ENCODE measurements at places on chromosomes 2 and 18.

- DNase-seq = no peak
Observed at GRCh38 chr2:64114063-64114911, 29.9 kb downstream of the PELI1 start.

DNA sequence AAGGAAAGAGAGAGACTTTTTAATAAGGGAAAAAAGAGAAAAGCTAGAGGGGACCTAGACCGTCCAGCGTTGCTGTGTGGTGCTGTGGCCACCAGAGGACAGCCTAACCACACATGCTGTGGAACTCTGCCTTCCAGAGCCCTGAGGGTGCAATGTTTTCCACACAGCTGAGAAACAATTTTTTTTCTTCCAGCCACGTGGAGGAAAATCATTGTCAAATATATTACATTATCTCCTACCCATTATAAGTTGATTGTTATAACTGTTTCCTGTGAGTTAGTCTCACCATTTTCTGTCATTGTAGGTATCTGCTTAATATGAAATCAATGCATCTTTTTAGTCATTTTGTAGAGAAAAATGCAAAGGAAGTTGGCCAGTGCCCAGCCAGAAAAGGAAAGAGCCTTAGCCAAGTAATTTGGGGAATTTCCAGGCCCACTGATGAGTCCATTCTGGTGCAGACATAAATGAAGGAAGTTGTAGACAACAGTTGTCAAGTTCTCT is 5.9 kb upstream of the MRPL19 start:
- peak; percentile 49 for DNase-seq

- DNase-seq = no peak
Observed at GRCh38 chr18:4232656-4233055, 222.5 kb downstream of the DLGAP1 start.

DNA sequence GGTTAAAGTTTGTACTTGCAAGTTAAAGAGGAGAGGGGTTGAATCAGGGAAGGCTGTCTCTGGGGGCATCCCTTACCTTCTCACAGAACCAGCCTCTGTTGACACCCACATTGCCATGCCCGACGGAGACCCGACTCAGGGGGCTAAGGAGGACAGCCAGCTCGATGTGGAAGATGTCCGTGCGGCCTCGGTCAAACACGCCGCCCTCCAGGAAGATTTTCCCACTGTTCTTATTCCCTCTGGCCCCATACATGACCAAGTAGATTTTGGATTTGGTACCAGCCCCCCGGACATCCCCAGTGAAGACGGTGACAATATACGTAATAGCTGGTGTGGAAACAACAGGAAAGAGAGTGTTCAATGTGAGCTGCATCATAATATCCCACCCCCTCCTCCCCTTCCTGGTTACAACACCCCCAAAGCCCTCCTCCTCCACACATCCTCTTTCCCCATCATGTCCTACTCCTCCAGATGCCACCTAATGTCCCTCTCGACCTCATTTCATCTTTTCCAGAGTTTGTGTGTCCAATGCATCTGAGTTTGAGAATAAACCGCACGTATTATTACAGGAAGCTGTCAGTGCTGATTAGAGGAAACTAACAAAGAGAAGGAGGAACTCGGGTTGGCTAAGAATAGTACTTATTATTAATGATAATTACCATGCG is 55.7 kb downstream of the LOXHD1 start:
- no peak for DNase-seq

DNA sequence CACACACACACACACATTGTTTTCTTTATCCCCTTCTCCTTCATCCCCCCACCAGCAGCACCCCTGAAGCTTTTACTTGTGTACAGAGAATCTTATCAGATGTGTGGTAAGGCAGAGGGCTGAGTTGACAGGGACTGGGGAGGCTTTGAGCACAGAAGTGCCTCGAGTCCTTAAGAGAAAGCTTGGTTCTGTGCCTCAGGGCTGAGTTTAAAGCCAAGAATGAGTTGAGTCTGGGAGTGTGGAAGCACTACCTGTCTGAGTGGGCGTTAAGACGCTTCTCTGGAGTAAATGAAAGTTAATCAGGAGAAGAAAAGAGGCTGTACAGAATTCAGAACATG is 2.7 kb downstream of the ID2 start:
- peak; percentile 84 for DNase-seq

DNA sequence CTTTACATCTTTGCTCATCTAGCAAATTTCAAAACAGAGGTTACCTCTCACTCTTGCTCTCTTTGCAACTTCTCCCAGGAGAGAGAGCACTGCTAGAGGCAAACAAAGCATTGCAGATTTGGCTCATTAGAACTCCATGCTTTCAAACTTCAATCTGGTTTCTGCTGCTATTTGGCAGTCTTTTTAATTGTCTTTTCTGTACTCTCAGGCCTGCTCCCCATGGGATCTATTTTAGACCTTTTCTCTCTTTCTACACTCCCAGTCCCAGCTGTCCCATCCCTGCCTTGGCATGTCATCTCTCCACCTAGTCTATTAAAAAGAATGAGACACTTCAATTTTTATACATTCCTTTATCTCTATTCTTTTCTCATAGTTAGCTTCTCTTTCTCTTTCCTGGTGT is 15.2 kb downstream of the KCNJ3 start:
- peak; percentile 93 for DNase-seq

DNA sequence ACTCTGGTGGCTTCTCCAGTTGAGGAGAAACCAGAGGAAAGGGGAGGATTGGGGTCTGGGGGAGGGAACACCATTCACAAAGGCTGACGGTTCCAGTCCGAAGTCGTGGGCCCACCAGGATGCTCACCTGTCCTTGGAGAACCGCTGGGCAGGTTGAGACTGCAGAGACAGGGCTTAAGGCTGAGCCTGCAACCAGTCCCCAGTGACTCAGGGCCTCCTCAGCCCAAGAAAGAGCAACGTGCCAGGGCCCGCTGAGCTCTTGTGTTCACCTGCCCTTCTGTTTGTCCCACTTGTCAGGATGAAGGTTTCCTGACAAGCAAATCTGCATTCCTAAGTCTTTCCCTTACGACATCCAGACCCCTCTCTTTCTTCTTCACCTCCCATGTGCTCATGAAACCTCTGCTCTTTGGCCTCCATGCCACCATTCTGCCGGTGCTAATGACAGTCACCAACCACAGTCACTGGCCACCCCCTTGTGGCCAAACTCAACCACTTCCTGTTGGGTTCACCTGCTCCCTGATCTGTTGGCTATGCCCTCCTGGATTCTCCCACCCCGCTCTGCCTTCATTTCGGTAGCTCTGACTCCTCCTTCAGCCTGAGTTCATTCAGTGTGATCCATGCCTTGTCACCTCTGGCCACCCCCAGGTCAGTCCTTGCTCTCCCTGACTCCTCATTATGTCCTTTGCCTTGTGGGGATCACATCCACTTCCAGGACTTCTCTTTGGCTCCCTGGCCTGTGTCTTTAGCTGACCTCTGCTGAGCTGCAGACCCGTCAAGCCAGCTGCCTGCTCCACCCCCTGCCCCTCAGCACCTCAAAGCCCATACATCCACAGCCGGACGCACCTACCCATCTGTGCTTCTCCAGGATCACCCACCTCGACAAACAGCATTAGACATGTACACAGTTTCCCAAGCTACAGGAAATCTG is 17.6 kb downstream of the EMX1 start:
- no peak for DNase-seq

DNA sequence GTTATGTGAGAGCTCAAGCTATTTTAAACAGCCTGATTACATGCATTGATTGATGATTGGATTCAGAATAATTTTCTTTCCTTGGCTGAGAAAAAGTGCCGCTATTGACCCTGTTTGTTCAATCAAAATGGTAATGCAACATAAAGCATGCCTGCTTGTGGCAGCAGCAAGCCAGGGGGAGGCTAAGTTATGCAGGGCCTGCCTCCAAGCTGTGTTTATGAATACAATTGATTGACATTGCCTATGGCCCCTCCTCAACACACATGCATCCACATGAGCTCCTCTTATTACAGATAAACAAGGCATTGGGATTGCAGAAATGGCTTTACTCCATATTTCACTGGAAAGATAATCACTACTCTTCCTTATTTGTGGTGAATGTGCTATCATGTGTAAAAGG is 395.6 kb downstream of the TDRD15 start:
- no peak for DNase-seq

DNA sequence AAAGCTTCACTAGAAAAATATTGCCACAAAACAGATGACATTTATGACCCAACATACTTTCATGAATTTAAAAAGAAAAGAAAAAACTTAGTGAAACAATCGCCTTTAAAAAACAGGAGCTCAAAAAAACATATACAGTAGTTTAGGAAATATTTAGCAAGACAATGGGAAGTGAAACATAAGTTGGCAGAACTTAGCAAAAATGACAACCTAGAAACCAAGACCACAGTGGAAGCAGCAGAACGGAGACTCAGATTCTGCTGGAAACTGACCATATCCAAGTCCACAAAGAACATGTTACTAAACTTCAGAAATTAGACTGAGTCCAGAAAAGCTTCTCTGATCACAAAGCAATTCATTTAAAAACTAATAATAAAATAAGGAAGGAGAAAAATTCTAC is 41.8 kb upstream of the CTAGE1 start:
- DNase-seq = no peak

DNA sequence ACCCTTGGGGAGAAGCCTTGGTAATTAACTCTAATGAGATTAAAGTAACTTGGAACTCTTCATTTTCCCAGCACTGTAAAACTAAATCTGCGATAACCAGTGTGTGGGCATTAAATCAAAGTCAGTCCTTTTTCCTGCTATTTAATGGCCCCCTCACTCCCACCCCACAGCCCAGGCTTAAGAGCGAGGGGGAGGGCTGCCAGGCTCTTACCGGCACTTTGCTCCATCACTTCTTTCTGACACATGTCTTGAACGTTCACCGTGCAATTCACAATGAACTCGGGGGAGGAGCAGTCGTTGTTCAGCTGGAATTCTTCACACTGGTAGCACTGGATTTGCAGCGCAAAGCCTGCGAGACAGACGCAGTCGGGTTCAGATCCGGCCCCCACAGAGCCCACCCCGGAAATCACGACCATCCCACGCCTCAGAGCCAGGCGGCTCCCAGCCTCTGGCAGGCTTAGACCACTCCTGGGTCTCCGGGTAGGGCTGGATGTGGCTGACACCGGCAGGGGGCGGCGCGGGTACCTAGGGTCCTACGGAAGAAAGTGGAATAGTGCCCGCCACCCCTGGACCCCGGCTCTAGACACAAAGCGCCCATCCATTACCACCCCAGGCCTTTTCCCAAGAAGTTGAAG is 1.7 kb downstream of the LYPD1 start:
- DNase-seq = no peak

DNA sequence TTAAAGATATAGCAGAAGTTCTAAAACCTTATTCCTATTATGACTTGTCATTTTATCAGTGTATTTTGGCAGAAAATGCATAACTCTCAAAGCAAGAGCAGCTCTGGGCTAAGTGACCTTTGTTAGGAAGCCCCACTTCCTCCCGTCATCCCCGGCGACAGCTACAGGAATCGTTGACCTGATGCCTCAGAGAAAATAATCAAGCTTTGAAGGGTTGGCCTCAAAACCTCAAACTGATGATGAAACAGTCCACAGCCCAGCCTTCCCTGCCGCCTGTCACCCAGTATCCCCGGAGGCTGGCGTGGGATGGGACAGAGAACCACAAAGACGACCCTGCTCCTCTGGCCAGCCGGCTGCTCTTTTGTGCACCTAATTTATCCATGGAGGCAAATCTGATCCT is 65.3 kb downstream of the KCNF1 start:
- no peak for DNase-seq

- DNase-seq = no peak
Observed at GRCh38 chr18:77087393-77088141, 45.0 kb downstream of the MBP start.

DNA sequence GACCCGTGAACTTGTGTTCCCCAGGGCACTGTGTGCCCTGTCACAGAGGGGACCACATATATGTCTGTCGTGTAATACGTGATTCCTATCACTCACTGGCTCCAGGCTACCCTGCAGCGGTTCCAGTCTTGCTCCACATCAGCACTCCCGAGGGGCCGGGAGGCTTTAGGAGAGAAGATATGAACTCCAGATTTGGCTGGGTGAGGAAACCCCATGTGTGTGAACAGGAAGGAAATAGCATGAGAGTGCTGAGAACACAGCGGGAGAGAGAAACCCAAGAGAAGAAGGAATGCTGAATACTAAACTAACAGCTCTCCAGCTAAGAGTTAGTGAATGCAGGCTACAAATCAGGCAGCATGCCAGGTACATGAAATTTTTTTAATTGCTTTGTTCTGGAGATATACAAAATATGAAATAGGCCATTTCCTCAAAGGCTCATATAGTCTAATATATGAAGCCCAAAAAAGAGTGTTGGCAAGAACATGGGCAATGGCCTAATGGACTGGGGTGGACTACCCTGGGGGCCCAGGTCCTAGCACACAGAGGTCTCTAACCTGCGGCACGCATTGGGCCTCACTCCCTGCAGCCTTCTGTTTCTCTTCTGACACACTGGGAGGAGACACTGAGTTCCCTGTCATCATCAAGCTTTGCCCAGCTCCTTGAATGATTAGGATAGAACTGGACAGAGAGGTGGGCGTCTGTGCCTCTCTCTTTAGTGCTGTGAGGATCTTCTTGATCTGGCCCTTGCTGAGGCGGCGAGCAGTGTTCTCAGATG is 372.8 kb upstream of the RAB6C start:
- DNase-seq = no peak

GRCh38 chr2:23475036-23475435 is 90.1 kb downstream of the KLHL29 start:
- no peak for DNase-seq

- no peak for DNase-seq
Observed at GRCh38 chr2:96113367-96113677, 3.0 kb downstream of the ADRA2B start.

- no peak for DNase-seq
Observed at GRCh38 chr2:164015328-164016123, 279.7 kb upstream of the FIGN start.

Measured in NCI-H2171 treated with DMSO at 0.1 percent for 48 hours (cell line).